ENCODE measurements at places on chromosomes 3 and 15. TPM values are rescaled to one million over a fixed set of nuclear protein-coding genes. Genes with fewer than 3 reads are reported as not detected.

DNA sequence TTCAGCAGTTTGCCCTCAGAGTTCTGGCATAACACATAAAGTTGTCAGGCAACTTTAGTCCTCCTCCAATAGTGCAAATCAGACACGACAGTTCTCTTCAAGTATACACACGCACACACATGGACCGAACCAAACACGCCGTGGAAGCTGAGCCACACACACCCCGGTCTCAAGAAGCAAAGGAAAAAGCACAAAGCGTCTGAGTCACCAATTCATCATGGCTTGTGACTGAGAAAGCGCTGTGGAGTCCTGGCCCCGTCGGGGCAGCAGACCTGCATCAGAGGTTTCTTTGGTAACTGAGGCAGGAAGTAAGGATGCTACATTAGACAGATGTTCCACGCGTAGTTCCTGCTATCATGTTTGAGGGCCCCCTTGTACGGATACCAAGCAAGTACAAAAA lies 85.7 kb downstream of the VGLL4 start:
- no peak overlapping the region for H3K27ac ChIP-seq
- DNase-seq: no peak
- H3K36me3 ChIP-seq: peaks cover 10% of the 10 kb centered on the region
- H3K27me3 ChIP-seq: no peaks in the 10 kb centered on the region
- no peak overlapping the region for H3K4me3 ChIP-seq
- H3K4me1 ChIP-seq: no peaks in the 10 kb centered on the region

DNA sequence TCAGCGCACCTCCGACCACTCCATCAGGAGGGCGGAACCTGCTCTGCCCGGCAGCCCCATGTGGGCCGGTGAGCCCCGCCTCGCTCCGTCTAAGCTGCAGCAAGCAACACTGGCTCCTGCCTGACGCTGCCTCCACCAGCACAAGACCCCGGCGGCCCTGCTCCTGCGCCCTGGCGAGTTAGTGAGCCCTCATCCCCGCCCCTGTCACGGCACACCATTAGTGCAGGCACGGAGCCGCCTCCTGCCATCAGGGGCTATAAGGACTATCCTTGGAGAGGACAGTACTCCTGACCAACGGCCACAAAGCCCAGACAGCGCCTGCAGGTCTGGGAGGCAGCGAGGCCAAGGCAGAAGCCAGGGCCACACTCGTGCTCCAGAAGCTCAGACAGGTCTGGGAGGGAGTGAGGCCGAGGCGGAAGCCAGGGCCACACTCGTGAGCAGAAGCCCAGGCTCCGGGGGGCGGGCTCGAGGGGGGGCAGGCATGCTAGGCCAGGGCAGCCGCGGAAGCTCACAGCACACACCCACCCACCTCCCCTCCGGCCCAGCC lies 39.4 kb downstream of the TNK2 start:
- DNase-seq: no peak
- H3K4me3 ChIP-seq: no peak overlapping the region
- H3K27ac ChIP-seq: no peak overlapping the region
- H3K36me3 ChIP-seq: no peaks in the 10 kb centered on the region

- H3K27me3 ChIP-seq: no peaks in the 10 kb centered on the region
- no peaks in the 10 kb centered on the region for H3K4me1 ChIP-seq
- no peak for DNase-seq
- no peak overlapping the region for H3K27ac ChIP-seq
These were observed 123.9 kb downstream of the OXNAD1 start for GRCh38 chr3:16388850-16389441.

DNA sequence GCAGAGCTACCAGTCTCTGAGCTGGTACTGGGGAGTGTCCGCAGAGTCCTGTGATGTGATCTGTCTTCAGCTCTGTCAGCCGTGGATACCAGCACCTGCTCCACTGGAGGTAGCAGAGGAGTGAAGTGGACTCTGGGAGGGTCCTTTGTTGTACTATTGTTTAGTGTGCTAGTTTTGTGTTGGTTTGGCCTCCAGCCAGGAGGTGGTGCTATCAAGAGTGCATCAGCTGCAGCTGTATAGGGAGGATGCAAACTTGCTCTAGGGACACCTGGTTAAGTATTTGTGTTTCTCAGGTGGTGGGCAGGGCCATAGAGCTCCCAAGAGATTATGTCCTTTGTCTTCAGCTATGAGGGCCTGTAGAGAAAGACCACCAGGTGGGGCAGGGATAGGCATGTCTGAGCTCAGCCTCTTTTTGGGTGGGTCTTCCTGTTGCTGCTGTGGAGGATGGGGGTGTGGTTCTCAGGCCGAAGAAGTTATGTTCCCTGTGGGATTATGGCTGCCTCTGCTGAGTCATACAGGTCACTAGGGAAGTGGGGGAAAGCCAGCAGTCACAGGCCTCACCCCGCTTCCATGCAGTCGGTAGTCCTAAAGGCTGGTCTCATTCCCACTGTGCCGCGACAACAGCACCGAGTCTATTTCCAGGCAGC lies 443.2 kb upstream of the TBL1XR1 start:
- no peaks in the 10 kb centered on the region for H3K36me3 ChIP-seq
- no peak overlapping the region for H3K4me3 ChIP-seq
- DNase-seq: no peak
- no peak overlapping the region for H3K27ac ChIP-seq
- peaks cover 5% of the 10 kb centered on the region for H3K4me1 ChIP-seq

DNA sequence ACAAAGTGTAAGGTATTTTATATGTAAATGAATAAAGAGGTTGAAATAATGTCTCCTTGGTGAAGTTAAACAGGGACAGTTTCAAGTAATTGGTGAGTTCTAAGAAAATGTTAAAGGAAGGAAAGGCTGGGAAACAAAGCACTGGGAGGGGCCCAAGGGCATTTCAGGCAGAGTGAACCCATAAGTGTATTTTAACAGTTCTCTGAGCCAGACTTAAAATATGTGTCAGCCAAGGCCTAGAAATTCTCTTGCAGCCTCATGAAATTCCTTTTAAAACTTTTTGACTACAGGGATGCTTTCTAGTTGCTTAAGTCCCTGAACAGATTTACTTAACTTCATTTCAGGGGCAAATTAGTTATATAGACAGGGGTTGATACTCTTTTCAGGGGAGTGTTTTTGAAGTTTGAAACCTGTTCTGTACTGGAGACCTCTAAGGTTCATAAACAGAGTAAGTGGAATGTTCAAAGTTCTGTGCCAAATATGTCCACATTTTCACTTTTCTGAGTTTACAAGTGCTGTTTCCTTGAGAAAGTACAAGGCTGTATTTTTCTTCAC lies 77.6 kb downstream of the GALK2 start:
- H3K27ac ChIP-seq: no peak overlapping the region
- no peak overlapping the region for H3K4me3 ChIP-seq
- no peak for DNase-seq
- H3K36me3 ChIP-seq: no peaks in the 10 kb centered on the region
- H3K27me3 ChIP-seq: no peaks in the 10 kb centered on the region

DNA sequence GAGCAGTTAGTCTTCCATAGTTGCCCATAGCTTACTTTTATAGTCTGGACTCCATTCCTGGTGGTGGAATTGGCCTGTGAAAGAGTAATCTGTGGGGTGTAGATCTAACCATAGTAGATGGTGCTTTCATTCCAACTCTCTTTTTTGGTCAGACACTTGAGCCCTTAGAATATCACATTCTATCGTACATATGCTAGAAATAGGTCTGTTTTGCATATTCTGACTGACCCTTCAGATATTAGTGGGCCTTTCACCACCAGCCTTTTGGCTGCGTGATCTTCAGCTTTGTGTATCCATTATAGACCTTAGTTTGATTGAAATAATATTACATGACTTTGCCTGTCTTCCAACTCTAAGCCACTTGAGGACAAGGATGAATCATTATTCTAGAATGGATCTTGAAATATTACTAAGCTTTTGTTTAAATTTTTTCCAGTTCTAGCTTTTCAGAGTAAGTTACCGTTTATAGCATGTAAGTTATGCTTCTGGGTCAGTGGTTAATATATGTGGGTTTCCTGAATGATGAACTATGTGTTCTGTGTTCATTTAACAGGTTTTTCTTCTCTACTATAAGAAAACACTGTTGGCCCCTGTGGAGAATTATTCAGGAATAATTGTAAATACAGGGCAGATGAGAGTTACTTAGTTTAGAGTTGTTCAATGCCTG lies 8.7 kb downstream of the RAB7A start:
- no peak for DNase-seq
- no peak overlapping the region for H3K4me3 ChIP-seq
- H3K27ac ChIP-seq: no peak overlapping the region

DNA sequence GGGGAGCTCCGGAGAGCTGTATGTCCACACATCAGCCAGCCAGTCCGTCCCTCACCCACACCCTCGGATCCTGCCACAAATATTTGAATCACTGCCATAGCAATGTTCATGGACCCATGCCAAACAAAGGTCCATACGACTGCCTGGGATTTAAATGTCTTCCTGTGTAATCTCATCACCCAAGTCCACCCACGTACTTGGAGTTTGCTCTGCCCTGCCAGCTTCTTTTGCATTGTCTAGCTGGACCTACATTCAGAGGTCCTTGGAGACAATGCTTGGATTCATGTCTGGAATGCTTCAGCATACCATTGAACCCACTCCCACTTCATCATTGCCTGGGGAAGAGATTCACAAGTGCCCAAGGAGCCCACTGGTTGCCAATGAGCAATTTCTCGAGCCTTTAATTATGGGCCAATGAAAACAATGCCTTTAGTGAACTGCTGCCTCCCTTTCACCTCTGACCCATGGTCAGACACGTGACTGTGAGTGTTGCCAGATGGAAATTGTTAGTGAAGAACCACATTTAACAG lies 90.4 kb upstream of the PHLDB2 start:
- no peaks in the 10 kb centered on the region for H3K36me3 ChIP-seq
- no peaks in the 10 kb centered on the region for H3K27me3 ChIP-seq
- no peak overlapping the region for H3K4me3 ChIP-seq
- no peak overlapping the region for H3K27ac ChIP-seq
- no peaks in the 10 kb centered on the region for H3K4me1 ChIP-seq

DNA sequence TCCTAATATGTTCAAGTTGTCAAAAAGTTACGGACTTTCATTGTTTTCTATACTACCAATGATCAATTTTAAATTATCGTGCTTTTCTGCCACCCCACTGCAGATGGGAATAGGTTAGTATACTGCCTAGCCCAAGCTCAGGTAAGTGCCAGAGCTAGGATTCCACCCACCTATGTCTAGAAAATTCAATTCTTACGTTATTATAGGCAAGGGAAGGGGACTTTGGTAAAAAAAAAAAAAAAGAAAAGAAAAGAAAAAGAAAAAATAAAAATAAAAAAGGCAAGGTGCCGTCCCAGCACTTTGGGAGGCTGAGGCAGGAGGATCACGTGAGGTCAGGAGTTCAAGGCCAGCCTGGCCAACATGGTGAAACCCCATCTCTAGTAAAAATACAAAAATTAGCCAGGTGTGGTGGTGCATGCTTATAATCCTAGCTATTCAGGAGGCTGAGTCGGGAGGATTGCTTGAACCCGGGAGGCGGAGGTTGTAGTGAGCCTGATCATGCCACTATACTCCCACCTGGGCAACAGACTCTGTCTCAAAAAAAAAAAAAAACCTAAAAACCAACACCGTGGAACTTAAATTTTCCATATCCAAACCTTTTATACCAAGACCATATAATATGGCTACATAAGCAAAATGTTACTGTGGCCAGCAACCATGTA lies 1.3 kb downstream of the RPL22L1 start:
- H3K4me3 ChIP-seq: peak overlapping the region; percentile 80
- peaks cover 6% of the 10 kb centered on the region for H3K36me3 ChIP-seq
- no peak for DNase-seq
- peaks cover 4% of the 10 kb centered on the region for H3K4me1 ChIP-seq

DNA sequence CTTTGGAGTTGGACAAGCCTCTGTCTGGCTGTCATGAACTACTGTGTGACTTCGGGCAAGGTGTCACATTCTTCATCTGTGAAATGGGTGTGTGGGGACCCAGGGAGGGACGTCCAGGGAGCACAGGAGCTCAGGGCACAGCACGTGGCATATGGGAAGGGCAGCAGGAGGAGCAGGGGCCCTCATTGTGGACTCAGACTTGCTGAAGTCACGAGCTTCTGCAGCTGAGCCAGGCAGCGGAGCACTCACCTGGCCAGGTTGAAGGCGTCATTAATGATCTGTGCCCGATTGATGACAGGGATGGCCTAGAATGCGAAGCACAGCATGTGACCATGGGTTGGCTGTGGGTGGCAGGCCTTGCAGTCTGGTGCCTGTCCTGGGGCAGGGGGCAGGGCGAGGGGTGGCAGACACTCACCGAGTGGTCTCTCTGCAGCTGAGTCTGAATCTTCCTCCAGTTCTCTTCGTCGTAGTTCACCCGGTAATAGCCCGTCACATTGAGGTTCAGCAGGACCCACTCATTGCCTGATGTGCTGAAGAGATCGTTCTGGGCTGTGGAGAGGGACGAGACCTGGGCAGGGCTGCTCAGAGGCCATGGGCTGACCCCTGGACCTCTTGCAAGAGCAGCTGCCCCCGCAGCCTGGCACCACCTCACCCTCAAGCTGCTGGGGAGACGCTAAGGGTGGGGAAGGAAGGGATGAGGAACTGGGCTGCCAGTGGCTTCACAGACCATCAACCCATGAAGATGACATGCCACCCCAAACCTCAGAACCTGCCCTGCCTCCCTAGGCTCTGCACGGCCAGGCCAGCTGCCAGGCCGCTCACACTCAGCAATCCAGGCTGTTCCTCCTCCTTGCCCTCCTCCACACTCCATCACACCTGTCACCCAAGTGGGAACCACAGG lies 15.4 kb downstream of the ANPEP start:
- peaks cover 3% of the 10 kb centered on the region for H3K27me3 ChIP-seq
- H3K27ac ChIP-seq: no peak overlapping the region
- no peaks in the 10 kb centered on the region for H3K4me1 ChIP-seq
- no peak for DNase-seq

- H3K27ac ChIP-seq: no peak overlapping the region
- no peak for DNase-seq
- H3K27me3 ChIP-seq: no peaks in the 10 kb centered on the region
- H3K4me3 ChIP-seq: no peak overlapping the region
- no peaks in the 10 kb centered on the region for H3K36me3 ChIP-seq
These were observed 447.8 kb upstream of the BCHE start for GRCh38 chr3:166285001-166285400.

DNA sequence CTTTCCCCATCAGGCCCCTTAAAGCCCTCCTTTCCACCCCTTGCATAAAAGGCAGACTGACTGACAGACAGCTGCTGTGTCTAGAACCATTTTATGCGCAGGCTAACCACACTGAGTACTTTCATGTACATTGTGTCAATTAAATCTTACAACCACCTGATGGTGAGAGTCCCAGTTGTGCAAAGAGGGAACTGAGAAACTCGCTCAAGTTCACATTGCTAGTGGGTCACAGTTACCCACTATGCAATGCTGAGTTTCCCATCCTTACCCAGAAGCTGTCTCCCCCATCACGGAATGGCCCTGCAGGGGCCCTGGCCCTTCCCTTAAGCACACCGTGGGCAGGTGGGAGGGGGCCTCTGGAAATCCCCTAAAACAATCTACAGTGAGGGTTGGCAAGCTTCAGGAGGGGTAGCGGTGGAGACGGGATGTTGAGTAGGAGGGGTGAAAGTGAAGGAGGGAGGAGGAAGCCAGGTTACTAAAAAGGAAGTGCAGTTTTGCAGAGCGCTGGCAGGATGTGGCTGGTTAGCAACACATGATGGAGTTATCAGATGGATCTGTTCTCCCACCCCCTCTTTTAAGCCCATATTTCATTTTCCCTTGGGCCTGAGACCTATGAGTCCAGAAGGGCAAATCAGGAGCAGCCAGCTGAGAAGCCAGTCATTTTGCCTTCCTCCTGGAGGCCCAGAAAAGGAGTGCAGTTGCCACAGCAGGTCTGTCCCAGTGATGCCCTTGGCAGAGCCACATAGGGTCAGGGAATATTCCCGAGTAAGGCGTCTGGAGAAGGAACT lies 30.0 kb downstream of the STARD5 start:
- H3K4me1 ChIP-seq: peaks cover 2% of the 10 kb centered on the region
- H3K27ac ChIP-seq: no peak overlapping the region
- DNase-seq: no peak
- H3K27me3 ChIP-seq: no peaks in the 10 kb centered on the region
- H3K4me3 ChIP-seq: no peak overlapping the region

RPL39L gene
- total RNA-seq: 67.7 TPM

GOLGA6A gene
- 3.3 TPM for total RNA-seq

NEIL1 gene
- 12.2 TPM for total RNA-seq

ZIC4 gene
- not detected for total RNA-seq

TMED3 gene
- 51.6 TPM for total RNA-seq
